ENCODE measurements at places on chromosomes 2 and 18.

GRCh38 chr2:154402213-154402612 is 296.3 kb upstream of the KCNJ3 start:
- DNase-seq, result no peak

- no peak for DNase-seq
Measured at GRCh38 chr18:46405832-46406538, 251.0 kb downstream of the LOXHD1 start.

GRCh38 chr18:10213526-10213925 is 240.9 kb upstream of the APCDD1 start:
- peak; percentile 30 for DNase-seq

GRCh38 chr18:74510770-74511095 is 14.6 kb downstream of the CNDP2 start:
- DNase-seq, result no peak

DNA sequence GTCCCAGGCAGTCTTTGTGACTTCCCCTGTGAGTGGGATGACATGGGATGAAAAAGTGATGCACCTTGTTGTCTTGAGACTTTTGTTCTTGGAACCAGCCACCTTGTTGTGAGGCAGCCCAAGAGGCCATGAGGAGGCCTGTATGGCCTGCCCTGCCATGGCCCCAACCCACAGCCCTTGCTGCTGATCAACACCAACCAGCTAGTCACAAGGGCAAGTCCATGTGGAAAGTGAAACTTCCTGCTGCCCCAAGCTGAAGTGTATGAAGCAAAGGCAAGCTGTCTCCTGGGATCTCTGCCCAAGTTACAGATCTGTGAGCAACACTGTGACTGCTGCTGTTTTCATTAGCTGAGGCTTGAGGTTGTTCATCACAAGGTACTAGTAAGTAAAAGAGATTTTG is 21.6 kb downstream of the TMEM18 start:
- DNase-seq, result no peak

GRCh38 chr2:65722028-65722778 is 289.8 kb upstream of the SPRED2 start:
- no peak for DNase-seq

GRCh38 chr2:165219481-165219880 is 15.6 kb upstream of the SCN3A start:
- DNase-seq, result no peak

DNA sequence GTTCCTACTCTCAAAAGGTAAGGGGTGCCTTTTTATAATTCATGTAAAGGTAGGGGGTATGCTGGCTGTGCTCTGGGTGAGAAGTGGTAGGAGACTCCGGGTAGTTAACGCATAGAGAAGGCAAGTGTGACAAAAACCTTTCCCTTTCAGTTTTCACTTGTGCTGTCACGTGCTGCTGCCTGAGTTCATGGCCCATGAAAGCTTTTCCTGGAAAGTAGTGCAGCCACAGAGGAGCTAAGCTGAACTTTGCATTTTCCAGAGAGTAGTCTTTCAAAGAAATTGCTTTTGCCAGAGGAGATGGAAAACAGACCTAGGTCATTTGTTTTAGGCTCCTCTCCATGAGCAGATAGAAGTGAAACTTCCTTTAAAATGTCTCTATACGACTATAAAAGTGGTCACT is 44.7 kb downstream of the THSD7B start:
- DNase-seq, result no peak

DNA sequence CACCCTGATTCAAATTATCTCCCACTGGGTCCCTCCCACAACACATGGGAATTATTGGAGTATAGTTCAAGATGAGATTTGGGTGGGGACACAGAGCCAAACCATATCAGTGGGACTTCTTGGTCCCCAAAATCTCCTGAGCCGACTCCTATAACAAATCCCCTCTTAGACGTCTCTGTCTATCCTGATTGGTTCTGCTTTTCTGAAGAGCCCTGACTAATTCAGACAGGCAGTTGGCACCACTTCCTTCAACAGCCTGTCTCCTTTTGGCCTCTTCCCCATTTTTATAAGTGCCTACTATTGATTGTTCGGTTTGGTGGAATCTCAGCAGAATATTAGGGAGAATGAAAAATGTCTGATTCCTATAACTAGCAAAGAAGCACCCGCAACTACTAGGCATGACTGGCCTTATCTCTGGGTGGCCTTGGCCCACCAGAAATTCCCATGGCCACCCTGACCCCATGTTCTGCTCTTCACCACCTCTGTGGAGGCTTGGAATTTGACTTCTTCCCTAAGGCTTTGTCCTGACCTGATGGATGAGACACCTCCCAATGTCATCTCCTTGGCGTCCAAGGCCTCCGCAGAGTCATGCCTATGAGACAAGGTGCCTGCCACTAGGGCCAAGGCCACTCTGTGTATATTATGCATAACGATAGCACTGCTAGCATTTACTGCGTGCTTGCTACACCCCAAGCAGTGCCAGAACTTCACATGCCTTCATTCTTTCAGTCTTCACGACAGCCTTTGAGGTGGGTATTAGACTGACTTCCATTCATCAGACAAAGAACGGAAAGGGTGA is 218.9 kb upstream of the COPS8 start:
- DNase-seq, result no peak

DNA sequence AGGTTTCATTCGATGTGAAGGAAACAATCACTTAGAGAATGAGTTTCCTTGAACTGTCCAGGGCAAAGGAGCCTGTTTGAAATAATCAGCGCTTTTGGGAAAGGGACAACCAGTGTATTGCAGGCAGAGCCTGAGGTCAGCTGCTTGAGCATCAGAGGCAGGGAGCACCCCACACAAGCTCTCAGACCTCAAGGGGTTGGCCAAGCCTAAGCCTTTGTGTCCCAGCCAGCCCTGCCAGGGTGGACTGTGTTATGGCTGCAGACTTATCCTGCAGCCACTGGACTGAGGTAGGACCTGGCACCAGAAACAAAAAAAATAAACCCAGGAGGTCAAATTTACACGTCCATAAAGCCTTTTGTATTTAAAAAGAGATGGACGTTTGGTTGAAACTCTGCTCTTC is 228.3 kb downstream of the SEPTIN10 start:
- no peak for DNase-seq

DNA sequence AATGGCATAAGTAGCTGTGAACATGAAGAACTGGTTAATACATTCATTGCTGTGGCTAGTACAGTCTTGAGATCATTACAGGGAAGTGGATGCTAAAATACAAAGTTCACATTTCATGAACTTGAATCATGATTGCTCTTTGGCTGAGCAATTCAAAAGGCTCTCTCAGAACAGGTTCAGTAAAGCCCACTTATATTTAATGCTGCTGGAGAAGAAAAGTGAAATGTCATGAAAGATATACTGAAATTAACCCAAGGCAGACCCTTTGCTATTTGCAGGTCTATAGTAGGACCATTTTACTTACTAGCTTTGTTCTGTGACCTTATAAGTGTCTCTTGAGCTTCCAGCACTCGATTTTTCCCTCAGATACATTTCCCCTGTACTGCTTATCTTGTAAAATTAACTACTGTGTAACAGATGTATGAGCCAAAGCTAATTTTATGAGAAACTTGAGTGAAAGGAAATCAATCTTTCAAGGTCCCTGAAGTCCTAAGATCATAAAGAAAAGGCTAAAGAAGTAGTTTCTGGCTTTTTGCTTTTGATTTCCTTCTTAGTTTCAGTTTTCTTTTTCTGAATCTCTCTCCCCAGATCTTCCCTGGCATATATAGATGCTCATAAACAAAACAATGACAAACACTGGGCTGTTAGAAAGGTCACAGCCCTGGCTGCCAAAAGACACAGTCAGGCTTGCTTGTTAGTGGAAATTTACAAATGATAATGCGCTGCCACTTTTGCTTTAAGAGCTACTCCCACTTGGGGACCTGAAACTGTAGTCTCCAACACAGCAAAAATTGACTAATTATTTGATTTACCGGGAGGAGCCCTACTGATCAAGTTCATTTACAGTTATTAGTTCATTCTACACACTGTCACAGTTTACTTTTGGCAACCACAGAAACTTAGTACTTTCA is 132.7 kb upstream of the XPO1 start:
- DNase-seq, result no peak

- no peak for DNase-seq
Measured at GRCh38 chr2:236852100-236852976, 233.4 kb upstream of the COPS8 start.

GRCh38 chr2:40606862-40607261 is 155.0 kb upstream of the SLC8A1 start:
- no peak for DNase-seq

DNA sequence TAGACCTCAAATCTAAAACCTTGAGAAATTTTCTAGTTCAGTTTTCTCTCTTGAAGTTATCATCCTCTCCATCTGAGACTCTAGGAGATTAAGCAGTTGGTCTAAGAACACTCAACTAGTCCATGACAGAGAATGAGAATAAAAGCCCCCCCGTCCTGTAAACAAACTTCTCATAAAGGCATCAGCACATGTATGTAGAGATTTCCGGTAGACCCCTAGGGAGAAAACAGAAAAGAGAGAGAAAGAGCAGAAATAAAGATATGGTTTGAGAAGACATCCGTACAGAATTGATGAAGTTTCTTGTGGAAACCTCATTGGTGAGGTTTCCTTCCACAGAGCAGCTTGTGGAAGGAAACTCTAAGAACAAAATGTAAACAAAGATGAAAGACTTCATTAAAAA is 3.2 kb upstream of the GPR155 start:
- DNase-seq, result no peak

GRCh38 chr2:51953931-51954330 is 922.0 kb upstream of the NRXN1 start:
- no peak for DNase-seq

GRCh38 chr18:48676346-48676745 is 137.5 kb downstream of the CTIF start:
- no peak for DNase-seq

- no peak for DNase-seq
Measured at GRCh38 chr18:10278265-10278664, 176.2 kb upstream of the APCDD1 start.

- DNase-seq, result no peak
Measured at GRCh38 chr2:112924821-112925220, 13.9 kb downstream of the IL37 start.

- no peak for DNase-seq
Measured at GRCh38 chr2:196088203-196088602, 19.6 kb upstream of the DNAH7 start.

- no peak for DNase-seq
Measured at GRCh38 chr2:27977731-27978312, 87.3 kb downstream of the BABAM2 start.

GRCh38 chr2:42137125-42137841 is 31.9 kb upstream of the EML4 start:
- no peak for DNase-seq

DNA sequence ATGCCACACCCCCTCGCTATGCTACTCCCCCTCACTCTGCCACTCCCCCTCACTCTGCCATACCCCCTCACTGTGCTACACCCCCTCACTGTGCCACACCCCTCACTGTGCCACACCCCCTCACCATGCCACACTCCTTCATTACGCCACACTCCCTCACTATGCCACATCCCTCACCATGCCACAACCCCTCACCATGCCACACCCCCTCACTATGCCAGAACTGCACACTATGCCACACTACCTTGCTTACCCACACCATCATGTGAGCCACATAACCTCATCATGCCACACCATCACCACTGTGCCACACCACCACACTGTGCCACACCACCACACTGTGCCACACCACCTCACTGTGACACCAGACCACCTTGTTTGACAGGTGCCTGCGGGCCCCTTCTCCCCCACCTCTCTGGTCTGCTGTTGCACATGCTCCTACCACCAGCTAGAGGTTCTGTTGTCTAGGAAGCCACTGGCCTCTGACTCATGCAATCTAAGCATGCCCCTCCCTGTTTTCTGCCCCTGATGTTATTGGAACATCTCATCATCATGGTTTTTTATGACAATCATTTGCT is 22.0 kb downstream of the MARCHF4 start:
- peak; percentile 32 for DNase-seq

- no peak for DNase-seq
Measured at GRCh38 chr18:26473672-26474071, 74.7 kb downstream of the KCTD1 start.

DNA sequence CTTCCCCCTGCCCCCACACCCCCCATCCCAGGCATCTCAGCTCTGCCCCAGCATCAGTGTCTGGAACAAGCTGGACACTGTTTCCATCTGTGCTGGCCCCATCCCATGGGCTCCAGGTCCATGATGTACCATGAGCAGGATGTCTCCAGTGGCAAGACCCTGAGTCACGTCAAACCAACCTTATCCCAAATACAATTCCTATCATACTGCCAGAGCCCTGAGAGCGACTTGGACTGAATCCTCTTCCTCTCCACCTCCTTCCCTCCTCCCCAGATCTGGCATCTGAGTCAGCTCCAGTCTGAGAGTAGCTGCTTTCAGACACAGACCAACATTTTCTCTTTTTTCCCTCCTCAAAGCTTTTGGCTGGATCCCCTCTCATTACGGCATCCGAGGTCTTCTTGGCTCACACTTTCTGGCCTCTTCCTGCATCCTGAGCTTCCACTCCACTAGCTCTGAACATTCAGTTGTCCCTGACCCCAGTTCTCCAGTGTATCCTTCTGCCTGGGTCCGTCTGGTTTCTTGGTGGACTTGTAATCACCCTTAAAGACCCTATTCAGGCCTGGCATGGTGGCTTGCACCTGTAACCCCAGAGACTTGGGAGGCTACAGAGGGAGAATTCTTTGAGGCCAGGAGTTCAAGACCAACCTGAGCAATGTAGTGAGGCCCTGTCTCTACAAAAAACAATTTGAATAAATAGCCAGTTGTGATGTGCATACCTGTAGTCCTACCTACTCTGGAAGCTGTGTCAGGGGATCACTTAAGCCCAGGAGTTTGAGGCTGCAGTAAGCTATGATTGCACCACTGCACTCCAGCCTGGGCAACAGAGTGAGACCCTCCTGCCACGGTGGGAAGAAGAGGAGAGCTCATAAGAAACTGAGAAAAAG is 68.3 kb downstream of the ACKR3 start:
- no peak for DNase-seq

DNA sequence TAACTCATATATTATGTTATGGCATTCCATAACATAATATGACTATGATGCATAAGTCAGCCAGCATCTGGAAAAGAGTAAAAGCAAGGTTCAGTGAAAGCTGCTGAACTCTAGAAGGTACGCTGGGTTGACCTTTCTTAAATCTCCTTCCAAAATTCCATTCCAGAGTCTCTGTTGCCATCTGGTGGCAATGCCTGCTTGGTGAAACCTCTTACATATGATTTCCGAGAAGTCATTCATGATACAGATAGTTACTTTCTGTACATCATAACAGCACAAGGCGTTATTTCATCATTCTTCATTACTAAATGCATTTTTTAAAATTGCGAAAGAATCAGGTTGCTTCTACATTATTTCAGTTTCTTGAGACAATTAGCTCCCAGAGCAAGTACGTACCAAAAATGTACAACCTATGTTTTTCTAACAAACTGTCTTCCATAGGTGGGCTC is 7.0 kb upstream of the EPG5 start:
- DNase-seq, result peak; percentile 75

- DNase-seq, result no peak
Measured at GRCh38 chr18:43310239-43310638, 32.9 kb upstream of the SYT4 start.

DNA sequence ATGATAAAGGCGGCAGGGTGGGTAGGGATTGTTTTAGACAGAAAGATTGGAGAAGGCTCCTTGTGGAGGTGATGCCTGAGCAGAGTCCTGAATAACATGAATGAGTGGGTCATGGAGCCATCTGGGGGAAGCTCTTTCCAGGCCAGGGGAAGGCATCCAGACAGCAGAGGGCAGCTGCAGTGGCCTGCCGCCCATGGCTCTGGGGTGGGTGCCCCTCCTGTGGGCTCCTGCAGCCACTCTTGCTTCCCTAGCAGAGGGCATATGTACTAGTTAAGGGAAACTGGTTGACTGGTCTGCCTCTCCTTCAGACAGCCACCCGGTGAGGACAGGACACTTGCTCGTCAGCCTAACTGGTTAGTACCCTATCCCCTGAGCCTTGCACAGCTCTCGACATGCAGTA is 46.5 kb upstream of the SLC1A4 start:
- DNase-seq, result no peak

GRCh38 chr2:10387033-10387432 is 61.1 kb downstream of the ODC1 start:
- no peak for DNase-seq
